ENCODE measurements at places on chromosomes 12 and 14.

GRCh38 chr12:119207063-119207560 is 28.4 kb downstream of the HSPB8 start:
- no peaks in the 10 kb centered on the region for H3K27me3 ChIP-seq
- DNase-seq = no peak
- H3K4me3 ChIP-seq = no peak overlapping the region
- no peaks in the 10 kb centered on the region for H3K36me3 ChIP-seq
- no peak overlapping the region for H3K27ac ChIP-seq
- H3K4me1 ChIP-seq = no peaks in the 10 kb centered on the region

- H3K36me3 ChIP-seq = peaks cover 11% of the 10 kb centered on the region
- peaks cover 3% of the 10 kb centered on the region for H3K4me1 ChIP-seq
- H3K27ac ChIP-seq = no peak overlapping the region
- H3K4me3 ChIP-seq = no peak overlapping the region
- peak; percentile 26 for DNase-seq
- no peaks in the 10 kb centered on the region for H3K27me3 ChIP-seq
These were observed 14.3 kb downstream of the MCRS1 start for GRCh38 chr12:49553512-49554088.

GRCh38 chr12:93242154-93242972 is 135.4 kb upstream of the NUDT4 start:
- H3K4me3 ChIP-seq = no peak overlapping the region
- no peaks in the 10 kb centered on the region for H3K36me3 ChIP-seq
- H3K4me1 ChIP-seq = peaks cover 30% of the 10 kb centered on the region

DNA sequence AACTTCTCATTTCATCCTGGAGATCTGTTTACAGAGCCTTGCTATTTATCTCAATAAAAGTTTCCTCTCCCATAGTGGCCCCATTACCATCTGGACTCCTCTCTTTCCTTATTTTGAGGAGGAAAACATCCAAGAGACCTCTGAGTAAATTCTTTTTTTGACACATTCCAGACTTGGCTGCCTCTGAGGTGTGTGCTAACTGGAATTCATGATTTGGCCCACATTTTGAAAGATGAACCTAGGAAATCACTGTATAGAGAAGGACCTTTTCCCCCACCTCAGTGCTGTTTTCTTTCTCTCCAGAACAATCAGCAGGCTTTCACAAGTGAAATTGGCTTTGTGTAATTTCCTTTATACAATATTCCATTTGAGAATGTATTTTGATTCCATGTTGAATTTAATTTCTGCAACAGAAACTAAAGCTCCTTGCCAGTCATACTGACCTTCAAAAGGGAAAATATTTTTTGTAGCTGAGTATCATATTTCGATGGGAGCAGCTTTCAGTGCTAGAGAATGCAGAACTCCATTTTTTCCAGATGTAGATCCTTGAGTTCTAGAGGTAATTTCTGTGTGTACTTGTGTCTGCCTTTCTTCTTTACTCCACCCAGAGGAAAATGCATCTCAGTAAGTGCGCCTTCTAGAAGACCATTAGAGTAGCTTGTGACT is 244.9 kb upstream of the RGS6 start:
- H3K4me3 ChIP-seq = no peak overlapping the region
- no peak overlapping the region for H3K27ac ChIP-seq
- no peaks in the 10 kb centered on the region for H3K4me1 ChIP-seq
- H3K36me3 ChIP-seq = peaks cover 37% of the 10 kb centered on the region
- no peak for DNase-seq
- no peaks in the 10 kb centered on the region for H3K27me3 ChIP-seq

GRCh38 chr14:39138440-39138839 is 24.3 kb downstream of the GEMIN2 start:
- no peak for DNase-seq
- H3K27ac ChIP-seq = peak overlapping the region; percentile 50
- peaks cover 3% of the 10 kb centered on the region for H3K4me1 ChIP-seq

- H3K36me3 ChIP-seq = no peaks in the 10 kb centered on the region
- H3K4me1 ChIP-seq = peaks cover 39% of the 10 kb centered on the region
- peak overlapping the region; percentile 76 for H3K27ac ChIP-seq
- H3K4me3 ChIP-seq = peak overlapping the region; percentile 67
- DNase-seq = peak; percentile 34
These were observed 31.3 kb downstream of the GABARAPL1 start for GRCh38 chr12:10243818-10244520.

All from activated CD8-positive, alpha-beta T cell treated with anti-CD3 and anti-CD28 coated beads for 36 hours (primary cell).